Progenitor cell of endocrine pancreas (in vitro differentiated cells): ENCODE measurements at places on chromosomes 1 and 21. TPM values are rescaled to one million over a fixed set of nuclear protein-coding genes. Genes with fewer than 3 reads are reported as not detected.

DNA sequence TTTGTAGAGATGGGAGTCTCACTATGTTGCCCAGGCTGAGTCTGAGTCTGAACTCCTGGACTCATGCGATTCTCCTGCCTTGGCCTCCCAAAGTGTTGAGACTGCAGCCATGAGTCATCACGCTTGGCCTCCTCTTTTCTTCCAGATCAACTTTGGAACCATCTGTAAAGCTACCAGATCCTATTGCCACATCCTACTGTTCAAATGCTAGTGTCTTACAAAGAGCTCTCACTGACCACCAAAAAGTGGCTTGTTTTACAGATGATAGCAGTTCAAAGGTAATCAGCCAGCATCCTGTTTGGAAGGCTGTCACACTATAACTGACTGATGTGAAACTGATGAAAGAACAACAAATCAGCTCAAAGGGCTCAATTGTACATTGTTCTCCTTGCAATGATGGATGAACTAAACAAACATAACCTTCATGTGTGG, 221.6 kb downstream of the AKT3 start:
- DNase-seq: no peak

GRCh38 chr1:34192621-34193020, 15.9 kb downstream of the C1orf94 start:
- no peak for DNase-seq

DNA sequence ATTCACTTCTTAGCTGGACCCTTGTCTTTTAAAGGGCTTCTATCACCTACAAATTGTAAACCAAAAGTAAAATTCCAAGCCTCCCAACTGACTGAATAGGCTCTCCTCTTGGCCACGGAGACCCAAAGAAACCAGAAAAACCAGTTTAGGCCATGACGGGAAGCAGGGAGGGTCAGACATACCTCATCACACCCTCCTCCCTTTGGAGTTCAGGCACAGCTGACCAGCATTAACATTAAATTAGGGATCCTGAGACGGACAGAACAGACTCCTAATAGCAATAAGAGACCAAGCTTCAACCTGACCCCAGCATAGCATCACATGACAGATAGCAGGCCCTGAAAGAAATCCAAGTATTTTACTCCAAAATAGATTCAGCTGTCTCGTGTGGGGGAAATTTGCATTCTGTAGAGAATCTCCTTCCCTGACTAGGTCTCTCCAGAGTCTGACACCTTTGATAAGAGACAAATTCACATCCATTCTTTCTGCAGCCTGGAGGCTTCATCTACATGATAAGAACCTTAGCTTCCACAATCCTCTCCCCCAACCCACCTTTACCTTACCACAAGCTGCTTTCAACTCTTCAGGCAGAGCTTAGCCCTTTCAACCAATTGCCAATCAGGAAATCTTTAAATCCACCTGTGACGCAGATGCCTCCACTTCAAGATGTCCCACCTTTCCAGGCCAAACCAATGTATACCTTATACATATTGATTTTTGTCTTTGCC, 177.1 kb upstream of the RAB4A start:
- no peak for DNase-seq

DNA sequence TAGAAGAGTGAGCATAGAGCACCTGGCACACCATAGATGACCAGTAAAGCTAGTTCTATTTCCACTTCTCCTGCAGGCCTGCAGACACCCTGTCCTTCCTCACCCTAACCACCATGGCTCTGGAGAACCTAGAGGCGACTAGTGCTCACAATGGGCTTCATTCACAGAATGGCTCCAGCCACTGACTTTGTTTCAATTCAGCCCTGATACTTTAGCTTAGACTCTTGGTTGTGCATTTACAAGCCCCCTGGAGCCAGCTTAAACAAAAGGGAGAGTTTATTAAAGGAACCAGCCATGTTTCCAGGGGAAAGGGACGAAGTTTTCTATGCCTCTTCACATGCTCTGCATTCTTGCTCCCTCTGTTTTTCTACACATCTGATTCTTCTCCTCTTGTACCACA, 123.7 kb downstream of the NAV1 start:
- DNase-seq: no peak

GRCh38 chr1:23553231-23554126, 5.8 kb downstream of the ID3 start:
- no peak for DNase-seq

DNA sequence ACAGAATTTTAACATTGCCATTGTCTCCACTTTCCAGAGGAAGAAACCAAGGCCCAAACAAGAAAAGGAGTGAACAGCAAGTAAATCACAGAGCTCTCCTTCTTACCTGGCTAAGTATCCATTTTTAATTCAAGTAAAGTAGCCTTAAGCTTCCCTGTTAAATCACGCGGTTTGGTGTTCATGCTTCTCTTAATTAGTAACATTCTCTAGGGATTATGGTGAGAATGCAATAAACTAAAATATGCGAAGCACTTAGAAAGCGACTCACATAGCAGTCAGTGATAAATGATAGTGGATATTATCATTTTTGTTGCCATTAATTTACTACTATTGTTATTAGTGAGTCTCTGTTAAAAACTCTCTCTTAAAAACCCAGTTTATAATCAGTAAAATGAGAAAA, 630.5 kb upstream of the TMPRSS15 start:
- no peak for DNase-seq

GRCh38 chr21:17732306-17732705, 86.8 kb downstream of the C21orf91 start:
- no peak for DNase-seq

GRCh38 chr1:33294071-33295010, 26.6 kb downstream of the A3GALT2 start:
- no peak for DNase-seq

DNA sequence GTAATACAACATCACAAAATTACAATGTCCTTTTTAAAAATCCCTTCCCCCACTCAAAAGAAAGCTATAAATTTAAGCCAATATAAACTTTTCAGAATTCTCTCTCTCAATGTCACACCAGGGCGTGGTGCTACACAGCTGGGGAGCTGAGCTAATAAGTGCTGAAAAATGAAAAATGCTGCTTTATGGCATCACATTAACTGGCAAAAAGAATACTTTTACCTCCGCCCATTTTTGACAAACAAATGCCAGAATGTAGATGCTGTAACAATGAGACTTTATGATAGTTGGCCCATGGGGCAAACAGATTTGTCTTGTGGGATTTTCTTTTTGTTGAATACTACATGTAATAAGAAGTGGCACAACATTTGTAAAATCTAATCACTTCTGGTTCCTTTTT, 12.7 kb upstream of the LYPLAL1 start:
- DNase-seq: no peak

DNA sequence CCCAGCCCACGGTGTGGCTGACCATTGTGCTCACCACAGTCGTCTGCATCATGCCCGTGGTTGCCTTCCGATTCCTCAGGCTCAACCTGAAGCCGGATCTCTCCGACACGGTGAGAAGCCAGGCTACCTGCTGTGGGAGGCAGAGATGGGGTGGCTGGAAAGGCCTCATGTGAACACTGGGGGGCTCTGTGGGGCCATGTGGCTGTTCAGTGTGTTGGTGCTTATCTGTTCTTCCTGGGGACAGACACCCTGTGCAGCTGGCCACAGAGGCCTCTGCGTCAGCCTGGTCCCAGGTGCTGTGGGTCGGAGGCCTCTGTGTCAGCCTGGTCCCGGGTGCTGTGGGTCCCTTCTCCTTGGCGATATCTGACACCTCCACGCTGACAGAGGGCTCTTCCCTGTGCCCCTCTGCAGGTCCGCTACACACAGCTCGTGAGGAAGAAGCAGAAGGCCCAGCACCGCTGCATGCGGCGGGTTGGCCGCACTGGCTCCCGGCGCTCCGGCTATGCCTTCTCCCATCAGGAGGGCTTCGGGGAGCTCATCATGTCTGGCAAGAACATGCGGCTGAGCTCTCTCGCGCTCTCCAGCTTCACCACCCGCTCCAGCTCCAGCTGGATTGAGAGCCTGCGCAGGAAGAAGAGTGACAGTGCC, 23.2 kb downstream of the ATP8B2 start:
- no peak for DNase-seq

DNA sequence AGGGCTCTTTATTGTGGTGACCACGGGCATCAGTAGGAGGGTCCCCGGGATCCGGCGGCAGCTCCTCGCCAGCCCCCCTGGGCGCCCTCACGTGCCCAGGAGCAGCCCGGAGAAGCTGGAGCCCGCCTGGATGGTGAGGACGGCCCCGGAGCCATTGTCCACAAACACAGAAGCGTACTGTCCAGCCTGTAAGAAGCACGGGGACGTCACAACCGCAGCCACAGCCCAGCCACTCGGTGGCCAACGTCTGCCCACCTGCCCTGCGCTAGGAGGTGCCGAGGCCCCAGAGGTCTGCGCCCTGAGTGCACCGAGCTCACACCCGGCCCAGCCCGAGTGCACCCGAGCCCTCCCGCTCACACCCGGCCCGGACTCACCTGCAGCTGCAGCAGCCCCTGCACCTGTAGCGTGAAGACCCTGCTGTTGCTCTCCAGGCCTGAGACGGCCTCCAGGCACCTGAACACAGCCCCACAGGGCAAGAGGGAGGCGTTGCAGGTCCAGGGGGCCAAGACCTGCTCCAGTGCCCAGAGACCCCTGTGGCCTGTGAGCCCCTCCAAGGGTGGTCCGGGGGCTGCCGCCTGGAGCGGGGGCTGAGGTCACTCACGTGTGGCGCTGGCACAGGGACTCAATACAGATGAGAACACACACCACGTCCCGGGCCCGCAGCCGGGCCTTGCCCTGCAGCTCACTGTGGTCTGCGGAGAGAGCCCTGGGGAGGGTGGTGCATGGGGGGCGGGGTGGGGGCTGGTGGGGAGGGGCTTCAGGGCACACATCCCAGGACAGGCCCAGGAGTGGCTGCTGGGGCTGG, 3.9 kb downstream of the C1QTNF12 start:
- no peak for DNase-seq

DNA sequence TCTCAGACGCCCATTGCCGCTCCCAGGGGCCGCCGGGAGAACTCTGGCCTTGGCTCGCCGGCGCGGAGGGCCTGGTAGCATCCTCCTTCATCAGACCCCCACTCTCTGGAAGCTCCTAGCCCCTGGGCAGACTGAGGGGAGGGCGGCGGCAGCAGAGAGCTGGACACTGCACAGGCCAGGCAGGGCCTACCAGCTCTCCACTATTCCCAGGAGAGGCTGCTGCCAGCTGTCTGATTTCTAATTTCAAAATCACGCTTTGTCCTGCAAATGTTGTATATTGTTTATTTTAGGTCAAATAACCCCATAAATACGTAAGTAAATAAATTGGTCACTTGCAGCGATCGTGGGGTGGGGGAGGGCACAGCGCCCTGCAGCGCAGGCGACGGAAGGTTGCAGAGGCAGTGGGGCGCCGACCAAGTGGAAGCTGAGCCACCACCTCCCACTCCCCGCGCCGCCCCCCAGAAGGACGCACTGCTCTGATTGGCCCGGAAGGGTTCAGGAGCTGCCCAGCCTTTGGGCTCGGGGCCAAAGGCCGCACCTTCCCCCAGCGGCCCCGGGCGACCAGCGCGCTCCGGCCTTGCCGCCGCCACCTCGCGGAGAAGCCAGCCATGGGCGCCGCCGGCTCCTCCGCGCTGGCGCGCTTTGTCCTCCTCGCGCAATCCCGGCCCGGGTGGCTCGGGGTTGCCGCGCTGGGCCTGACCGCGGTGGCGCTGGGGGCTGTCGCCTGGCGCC, at the start of gene MTARC1:
TSS of gene MTARC1 (plus strand) at position 577 of the 732 bp plus-strand sequence. CDS start at position 609, 32 bp downstream.
- peak; percentile 68 for DNase-seq

DNA sequence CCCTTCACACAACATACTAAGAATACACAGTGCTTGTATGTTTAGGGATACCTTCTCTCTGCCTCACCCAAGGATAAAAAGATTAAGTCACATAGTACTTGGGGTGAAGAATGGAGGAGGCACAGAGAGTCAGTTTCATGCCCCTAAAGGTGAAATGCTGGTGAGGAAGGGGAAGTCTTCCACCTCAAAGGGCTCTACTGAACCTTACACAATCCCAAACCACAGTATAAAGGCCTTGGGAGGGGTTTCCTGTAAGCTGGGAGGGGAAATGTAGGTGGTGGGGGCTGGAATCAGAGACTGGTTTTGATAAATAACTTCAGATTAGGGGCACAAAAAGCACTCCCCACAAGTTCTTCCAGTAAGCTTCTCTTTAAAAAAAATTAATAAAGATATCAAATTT, 3.5 kb downstream of the MINDY1 start:
- DNase-seq: no peak

GRCh38 chr1:172815740-172816139, 156.8 kb downstream of the FASLG start:
- no peak for DNase-seq

DNA sequence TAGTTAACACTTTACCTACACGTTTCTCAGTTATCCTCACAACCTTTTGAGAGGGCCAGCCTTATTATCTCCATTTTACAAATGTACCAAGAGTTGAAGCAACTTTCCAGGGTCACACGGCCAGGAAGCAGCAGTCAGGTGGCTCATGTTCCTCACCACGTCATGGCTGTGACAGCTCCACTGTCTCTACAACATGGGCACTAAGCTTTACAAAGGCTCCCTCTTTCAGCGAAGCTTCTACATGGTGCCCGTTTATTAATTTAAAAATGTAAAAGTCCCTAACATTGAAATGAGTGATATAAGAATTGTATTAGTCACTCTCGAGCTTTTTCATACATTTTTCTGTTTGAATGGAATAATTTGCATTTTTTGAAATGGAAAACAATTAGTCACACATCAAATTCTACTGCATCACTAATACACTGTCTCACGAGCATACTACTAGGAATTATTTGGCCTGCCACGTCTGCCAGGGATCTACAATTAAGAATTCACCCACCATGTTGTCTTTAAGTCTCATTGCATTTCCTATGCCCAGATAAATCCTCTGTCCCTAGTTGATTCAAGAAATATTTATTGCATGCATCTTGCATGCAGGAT, 28.4 kb upstream of the LIN9 start:
- no peak for DNase-seq

DNA sequence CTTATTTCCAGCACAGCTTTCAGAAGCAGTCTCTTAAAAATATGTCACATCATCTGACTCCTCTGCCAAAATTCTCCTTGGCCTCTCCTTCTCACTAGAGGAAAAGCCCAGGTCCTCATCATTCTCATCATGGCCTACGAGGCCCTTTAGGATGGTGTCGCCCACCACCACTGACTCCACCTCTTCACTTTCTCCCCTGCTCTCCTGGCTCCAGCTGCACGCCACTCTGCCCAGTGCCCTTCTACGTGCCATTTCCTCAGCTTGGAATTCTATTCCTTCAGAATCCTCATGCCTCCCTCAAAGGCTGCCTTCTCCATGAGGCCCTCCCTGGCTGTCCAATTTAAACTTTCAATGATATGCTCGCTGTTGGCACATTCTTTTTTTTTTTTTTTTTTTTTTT, 25.3 kb upstream of the BTG2 start:
- no peak for DNase-seq

GRCh38 chr1:214670098-214670497, 67.1 kb downstream of the CENPF start:
- DNase-seq: no peak

QSOX1 gene
- 215 and 221 TPM in 2 replicates for total RNA-seq

KRTAP13-2 gene
- total RNA-seq: not detected in 2 replicates

LPAR3 gene
- 4.3 and 5.1 TPM in 2 replicates for total RNA-seq

WNT3A gene
- not detected in 2 replicates for total RNA-seq

PLA2G2E gene
- not detected in 2 replicates for total RNA-seq

OR2T11 gene
- total RNA-seq: not detected in 2 replicates

GSTM5 gene
- total RNA-seq: 2.8 and 2.9 TPM in 2 replicates

RGS16 gene
- 0.98 and 1.5 TPM in 2 replicates for total RNA-seq

SPRR2F gene
- 1.7 and 4.0 TPM in 2 replicates for total RNA-seq

LAPTM5 gene
- total RNA-seq: 0.20 TPM in 1 of 2 replicates, not detected in the other
